ENCODE measurements at places on chromosomes 12 and 14.

DNA sequence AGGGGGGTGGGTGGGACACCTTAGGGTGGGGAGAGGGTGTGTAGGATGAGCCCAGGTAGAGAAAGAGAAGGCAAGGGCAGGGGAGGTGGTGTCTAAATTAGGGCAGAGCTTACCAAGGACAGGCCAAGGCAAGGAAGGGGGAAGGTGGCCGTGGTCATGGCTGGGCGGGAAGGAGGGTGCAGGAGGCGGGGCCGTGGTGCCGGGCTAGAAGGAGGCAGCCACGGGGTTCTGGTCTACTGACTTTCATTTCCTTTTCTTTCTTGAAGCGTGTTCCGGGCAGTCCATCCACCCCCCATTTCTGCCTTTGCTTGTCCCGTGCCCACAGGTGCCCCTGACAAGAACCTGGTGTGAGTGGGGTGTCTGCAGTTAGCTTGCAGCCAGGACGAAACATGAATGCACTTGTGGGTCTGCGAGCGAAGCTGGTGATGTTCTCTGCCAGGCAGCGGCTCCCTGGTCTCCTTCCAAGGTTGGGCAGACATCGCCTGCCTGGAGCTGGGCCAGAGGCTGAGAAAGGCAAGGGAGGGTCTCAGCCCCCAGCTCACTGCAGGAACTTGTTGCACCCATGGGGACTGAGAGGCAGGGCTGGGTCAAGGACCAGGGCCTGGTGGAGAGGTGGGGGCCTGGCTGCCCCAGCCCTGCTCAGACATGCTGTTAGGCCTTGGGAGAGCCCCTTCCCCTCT, 58.2 kb downstream of the KIF26A start:
- DNase-seq = no peak

- DNase-seq = no peak
Observed at GRCh38 chr12:51667269-51667668, 76.2 kb downstream of the SCN8A start.

- DNase-seq = no peak
Observed at GRCh38 chr12:88628856-88629509, 48.7 kb upstream of the KITLG start.

DNA sequence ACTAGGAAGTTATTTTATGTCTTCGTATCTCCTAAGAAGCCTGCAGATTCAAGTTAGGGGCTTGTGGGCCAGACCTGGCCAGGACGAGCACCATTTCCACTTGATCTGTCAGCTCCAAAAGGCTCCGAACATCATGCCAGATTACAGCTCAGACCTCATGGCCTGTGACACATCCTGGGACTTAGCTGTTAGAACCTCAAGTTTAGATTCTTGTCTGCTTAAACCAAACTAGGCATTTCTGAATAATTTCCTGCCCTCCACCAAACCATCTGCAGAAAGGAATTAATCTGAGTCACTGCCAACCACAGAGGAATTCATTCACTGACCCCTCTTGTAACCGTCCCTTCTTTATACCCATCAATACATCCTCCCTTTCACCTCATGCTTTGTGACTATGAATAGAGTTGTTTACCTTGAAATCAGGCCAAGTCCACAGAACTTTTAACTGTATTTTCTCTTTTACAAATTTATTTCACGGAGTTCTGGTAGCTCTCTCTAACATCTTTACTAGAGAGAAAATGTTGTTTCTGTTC, 120.3 kb downstream of the FBXL14 start:
- peak; percentile 92 for DNase-seq

GRCh38 chr12:108594-108993, 42.0 kb downstream of the IQSEC3 start:
- no peak for DNase-seq

- DNase-seq = no peak
Observed at GRCh38 chr12:115973968-115974724, 303.3 kb downstream of the MED13L start.

- DNase-seq = no peak
Observed at GRCh38 chr12:94320109-94320508, 139.6 kb downstream of the CEP83 start.

GRCh38 chr14:52391881-52392615, 77.9 kb downstream of the PTGER2 start:
- peak; percentile 53 for DNase-seq

DNA sequence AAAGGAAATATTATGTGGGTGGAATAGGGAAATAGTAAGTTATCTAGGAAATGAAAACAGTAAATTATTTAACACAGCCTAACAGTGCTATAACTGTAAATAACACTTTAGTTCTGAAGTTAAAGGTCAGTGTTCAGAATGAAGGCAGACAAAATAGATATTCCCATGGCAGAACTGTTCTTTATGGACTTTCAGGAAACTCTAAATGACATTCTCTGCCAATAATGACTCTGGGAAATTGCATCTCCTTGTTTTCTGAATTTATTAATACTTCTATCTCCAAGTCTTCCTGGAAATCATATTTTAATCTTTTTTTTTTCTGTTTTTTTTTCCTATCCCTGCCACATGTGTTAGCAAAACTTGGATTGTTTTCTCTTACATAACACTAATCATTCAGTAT, 101.4 kb downstream of the PDE3A start:
- DNase-seq = no peak

DNA sequence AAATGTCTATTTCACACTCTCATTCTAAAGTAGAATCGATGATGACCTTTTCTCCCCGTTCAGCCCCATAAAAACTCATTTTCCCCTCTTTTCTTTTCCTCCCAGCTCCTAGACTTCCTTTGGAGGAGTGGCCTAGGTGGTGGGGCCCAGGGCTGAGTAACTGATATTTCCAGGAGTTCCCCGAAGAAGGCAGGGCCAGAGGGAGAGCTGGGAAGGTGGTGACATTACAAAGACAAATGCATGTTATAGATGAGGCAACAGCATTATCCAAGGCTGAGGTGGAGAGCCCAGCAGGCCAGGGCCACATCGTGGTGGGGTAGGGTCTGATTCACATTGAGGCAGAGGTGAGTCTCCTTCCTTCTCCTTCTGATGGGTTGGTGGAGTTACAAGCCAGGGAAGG, 22.2 kb upstream of the HDAC7 start:
- no peak for DNase-seq

DNA sequence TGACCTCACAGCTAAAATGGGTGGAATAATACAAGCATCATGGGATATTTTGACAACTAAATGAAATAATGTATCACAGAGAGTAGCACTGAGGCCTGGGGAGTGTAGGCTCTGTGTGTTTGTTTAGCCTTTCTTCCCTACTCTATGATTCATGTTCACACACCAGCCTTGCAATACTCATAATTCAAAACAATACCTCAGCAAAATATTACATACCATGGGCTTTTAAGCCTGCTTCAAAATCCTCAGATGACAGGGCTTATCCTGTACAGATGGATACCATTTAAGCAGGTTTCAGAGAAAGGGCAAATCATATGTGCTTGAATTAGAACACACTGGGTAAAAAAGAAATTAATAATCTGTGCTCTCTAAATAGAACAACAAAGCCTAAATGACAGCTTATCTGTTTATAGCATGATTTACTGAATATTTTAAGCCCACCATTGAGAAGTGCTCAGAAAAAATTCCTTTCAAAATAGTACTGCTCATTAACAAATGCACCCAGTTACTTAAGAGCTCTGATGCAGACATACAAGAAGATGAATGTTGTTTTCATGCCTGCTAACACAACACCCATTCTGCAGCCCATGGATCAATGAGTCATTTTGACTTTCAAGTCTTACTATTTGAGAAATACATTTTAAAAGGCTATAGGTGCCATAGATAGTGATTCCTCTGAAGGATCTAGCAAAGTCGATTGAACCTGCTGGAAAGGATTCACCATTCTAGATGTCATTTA, 84.9 kb upstream of the ADAMTS20 start:
- DNase-seq = no peak

GRCh38 chr12:64780531-64781279, 21.5 kb upstream of the GNS start:
- DNase-seq = peak; percentile 22

DNA sequence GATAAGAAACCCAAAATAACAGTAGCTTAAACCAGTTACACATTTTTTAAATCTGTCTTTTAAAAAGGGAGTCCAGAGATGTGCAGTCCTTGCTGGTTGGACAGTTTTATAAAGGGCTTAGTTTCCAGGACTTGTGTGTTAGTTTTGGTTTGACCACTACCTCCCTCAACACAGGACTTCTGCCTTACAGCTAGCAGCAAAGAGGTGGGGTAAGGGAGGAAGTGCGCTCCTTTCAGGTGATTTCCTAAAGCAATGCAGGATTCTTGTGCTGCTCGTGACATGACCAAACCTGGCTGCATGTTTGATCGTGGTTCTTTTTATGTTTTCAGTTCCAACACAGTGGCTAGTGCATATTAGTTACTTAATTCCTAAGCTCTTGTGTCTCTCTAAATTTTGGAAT, 266.2 kb downstream of the TMTC2 start:
- no peak for DNase-seq

DNA sequence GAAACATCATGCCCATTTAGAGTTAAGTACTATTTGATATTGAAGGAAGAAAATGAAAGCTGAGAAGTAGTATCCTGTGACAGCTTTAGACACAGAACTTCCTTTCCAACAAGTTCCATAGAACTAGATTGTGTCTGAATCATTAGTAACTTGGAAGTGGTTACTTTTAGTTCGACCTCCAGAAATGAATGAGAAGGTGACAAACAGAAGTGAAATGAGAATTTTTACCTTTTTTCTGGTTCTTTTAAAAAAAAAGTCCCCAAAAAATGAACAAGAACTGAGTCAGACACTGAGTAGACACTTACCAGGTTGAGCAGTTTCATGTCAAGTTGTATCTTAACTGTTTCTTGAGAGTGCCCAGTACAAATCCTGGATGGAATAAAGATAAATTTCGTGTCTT, 3.0 kb downstream of the ATP6V0A2 start:
- no peak for DNase-seq

DNA sequence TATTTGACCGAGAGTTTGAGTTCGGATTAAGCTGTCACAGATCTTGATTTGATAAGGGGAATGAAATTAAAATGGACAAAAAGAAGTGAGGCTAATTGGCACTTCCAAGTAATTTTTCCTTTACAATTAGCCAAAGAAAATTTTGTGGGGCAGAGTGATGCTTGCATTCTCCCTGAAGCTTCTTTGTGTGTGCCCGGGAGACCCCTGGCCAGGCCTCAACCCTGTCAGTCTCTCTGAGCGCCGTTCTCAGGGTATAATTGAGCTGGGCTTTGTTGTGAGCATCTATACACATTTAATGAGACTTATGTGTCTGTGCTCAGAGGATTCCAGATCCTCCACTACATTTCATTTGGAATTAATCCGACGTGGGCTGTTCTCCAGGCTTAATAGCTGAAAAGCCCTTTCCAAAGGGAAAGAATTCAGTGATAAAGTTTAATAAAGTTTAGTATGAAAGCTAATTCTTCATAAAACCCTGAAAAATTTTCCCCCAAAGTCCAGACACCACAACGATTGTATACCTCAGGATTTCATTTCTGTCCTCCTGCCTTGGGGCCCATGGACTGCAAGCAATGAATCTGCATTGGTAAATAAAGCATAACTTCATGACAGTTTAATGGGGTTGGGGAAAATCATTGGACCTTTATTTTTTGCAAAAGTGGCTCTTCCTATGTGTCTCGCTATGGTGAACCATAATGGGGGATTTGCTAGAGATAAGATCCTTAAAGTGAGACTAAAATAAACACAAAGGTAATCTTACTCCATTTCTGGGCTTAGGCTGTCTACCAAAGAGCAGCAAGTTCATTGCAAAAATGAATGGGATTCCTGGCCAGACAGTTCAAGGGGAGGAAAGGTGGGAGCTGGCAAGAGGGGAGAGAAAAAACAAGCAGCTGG, 292.6 kb downstream of the C12orf75 start:
- DNase-seq = no peak

DNA sequence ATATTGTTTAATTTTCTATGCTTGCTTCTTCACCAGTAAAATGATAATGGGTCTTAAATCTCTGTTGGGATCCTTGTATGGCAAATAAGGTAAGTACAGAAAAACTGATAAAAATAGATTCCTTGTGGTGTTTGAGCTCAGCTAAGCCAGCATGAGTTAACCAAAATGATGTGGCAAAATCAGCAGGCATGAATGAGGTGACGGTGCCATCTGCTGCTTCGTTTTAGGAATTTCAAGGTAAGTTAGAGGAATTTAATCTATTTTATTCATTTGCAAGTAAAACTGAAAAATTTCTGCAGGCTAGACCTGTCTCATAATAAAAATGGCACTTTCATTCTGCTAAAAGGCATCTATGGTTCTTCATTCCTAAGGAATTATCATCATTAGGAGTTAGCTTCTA, 10.0 kb upstream of the CLEC7A start:
- DNase-seq = peak; percentile 77

GRCh38 chr14:28348797-28349196, 417.8 kb upstream of the FOXG1 start:
- no peak for DNase-seq

- DNase-seq = no peak
Observed at GRCh38 chr12:69087986-69088385, 151.4 kb upstream of the CPSF6 start.

DNA sequence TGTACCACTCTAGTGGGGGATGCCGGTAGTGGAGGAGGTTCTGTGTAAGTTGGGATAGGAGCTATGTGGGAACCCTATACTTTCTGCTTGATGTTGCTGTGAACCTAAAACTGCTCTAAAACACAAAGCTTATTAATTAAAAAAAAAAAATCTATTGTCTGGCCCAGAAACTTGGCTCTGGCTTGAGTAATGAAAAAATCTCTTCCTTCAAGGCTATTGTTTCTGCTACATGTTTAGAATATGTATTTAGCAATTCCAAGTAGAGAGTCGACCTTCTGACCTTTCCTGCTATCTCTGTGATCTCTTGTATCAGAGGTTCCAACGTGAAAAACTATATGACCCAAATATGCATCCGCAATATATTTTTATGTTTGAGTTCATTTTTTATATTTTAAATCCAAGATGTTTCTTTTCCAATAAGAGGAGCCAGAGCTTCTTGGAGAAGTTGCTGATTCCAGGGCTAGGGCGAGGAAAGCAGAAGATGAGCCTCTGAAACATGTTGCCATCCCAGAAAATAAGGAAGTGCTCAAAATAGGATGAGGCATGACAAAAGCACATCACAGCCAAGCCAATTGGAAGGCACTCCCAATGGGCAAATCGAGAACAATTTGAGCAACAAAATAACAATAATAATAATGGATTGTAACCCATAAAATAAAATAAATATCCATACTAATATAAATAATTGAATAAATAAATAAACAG, 184.6 kb upstream of the TMEM260 start:
- DNase-seq = no peak

DNA sequence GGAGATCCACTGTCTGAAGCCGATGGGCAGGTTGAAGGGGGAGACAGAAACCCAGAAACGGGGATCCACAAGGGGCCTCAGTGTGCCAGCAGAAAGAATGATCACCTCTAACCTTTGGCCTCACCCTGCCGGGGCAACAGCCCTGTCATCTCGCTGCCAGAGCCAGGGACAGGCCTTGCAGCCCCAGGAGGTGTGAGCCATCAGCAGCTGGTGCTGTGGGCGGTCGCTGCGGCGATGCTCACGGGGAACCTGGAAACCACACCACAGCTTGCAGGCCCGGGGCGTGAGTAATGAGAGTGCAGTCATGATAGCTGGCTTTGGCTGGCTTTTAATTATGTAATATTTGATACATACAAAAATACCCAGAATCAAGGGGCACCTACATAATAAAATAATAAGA, 4.7 kb upstream of the TTC7B start:
- DNase-seq = no peak

Data from kidney capillary endothelial cell (primary cell).